Lung microvascular endothelial cell (primary cell): ENCODE measurements at places on chromosomes 6 and 20. TPM values are rescaled to one million over a fixed set of nuclear protein-coding genes. Genes with fewer than 3 reads are reported as not detected.
A peak's percentile ranks its signal among the peaks of the same experiment; 100 is the strongest.

Gene HLA-DRB1
- 0.40 and 1.5 TPM in 2 replicates for total RNA-seq

Gene SAPCD1
- total RNA-seq = 1.6 and 2.0 TPM in 2 replicates

DNA sequence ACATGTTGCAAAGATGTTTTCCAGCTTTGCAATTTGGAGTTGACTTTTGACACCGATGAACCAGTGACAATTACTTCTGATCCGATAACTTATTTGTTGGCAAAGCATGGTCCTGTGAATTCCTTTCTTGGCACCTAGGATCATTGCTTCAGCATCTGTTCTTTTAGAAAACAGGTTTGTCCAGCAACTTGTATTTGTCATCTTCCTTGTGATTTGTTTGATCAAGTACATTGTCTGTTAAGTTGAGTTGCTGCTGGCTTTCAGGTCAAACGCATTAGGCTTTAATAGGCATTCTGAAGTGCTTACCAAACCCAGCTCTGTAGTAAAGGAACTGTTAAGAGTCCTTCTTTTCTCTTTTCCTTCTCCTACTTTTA lies 192.4 kb upstream of the ZNF217 start:
- no peak for DNase-seq

DNA sequence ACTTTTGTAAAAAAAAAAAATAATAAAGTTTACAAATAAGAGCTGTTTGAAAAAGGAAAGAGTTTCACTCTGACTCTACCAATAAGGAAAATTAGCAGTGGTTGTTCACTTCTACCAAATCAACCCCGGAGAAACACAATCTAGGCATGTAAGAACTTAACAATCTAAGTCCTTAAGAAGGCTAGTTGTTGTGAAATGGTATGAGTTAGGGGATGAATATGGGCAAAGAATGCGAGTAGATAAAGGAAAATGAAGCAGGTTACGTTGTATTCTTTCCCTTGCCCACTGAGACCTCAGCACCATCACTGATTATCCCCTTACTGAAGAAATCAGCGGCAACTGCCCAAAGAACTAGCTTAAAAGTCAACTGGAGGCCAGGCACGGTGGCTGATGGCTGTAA lies 15.4 kb downstream of the MOCS1 start:
- DNase-seq = no peak

Gene PRR3
- total RNA-seq = 2.0 and 2.2 TPM in 2 replicates

GRCh38 chr20:22507240-22507961 lies 77.0 kb downstream of the FOXA2 start:
- DNase-seq = no peak

GRCh38 chr20:53331151-53331973 lies 262.3 kb downstream of the ZNF217 start:
- peak; percentile 2 for DNase-seq

DNA sequence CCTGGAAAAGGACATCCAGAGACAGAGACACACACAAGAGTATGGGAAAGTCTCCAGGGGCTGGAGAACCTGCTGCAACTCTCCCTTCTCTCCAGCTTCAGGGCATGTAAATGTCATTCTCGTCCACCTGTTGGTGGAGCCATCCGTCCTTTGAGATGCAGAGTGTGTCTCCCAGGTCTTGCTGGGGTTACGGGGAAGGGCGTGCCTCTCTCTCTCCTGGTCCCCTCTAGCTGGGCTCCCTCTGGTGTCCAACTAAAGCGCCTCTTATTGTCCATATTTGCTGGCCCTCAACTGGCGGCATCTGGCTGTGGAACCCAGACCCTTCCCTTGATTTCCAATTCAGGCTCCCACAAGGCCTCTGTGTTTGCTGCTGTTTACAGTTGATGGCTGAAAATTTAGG lies 244.1 kb downstream of the BMP7 start:
- DNase-seq = no peak

GRCh38 chr6:12572896-12573827 lies 143.4 kb upstream of the PHACTR1 start:
- DNase-seq = peak; percentile 92

- no peak for DNase-seq
Observed at GRCh38 chr20:17109307-17109706, 117.5 kb upstream of the PCSK2 start.

Gene ADGB
- total RNA-seq = not detected in 2 replicates

DNA sequence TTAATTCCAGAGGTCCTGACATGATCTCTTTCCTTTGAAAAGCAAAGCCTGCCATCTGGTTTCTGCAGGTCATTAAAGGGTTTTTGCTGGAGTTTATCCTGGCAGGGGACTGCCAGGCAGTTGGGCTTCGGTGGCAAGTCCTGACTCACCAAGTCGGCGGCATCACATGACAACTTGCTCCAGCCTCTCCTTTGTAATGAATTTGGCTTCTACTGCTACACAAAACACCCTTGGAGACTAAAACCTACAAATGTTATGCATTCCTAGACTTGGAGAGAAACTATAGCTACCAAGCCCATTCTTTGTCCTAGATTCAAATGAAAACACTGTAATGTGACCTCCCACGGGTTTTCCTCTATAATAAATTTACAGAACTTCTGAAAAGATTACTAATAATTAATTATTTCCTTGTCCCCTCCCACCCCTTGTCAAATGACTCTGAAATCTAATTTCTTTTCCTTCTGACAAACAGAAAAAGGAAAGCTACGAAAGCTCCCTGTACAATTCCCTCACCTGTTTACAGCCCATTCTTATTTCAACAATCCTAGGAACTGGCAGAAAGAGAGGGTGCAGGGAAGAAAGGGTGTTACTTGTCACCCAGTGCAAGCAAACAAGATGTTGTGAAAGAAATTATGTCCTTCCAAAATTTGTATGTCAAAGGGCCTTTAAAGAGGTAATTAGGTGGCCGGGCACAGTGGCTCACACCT lies 62.9 kb downstream of the QRSL1 start:
- no peak for DNase-seq

Gene ZSCAN26
- 6.5 and 7.1 TPM in 2 replicates for total RNA-seq

Gene SAYSD1
- total RNA-seq = 6.8 and 8.9 TPM in 2 replicates

- DNase-seq = no peak
Observed at GRCh38 chr6:138107752-138108592, 753 bp upstream of the PERP start.
